ENCODE measurements at places on chromosomes 12 and 14.
A peak's percentile ranks its signal among the peaks of the same experiment; 100 is the strongest.

DNA sequence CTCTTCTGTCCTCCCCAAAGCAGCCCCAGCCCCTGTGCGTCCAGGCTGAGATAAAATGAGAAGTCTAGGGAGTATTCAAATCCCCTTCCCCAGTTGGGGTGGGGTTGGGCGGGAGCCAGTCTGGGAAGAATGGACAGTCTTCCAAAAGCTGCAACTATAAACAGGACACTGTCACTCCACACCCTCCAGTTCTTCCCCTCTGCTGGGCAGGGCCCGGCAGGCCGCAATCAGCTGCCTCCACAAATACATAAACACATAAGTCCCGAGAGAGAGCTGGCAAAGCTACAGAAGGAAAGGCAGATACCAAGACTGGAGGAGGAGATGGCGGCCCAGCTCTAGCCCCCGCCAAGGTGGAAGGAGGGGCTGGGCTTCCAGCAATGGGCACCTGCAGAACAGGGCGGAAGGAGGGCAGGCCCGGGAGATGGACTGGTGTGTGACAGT, 12.7 kb downstream of the LTBP2 start:
- DNase-seq, result no peak

GRCh38 chr12:67661311-67662021, 12.9 kb downstream of the DYRK2 start:
- DNase-seq, result no peak

DNA sequence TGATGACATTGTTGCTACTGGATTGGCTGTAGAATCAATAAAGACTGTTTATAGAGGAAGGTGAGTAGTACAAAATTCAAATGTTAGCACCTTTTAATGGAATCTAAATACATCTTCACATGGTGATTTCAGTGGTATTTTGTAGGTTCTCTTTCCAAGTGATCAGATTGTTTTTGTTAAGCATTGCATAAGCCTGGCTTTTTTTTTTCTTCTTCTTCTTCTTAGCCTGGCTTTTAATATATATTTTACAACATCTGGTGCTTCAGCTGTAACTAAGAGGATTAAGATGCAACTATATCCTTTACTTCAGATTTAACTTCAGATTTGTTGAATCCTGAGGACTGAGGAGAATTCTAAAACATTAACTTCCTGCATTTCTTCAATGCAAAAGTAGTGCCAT, 57.3 kb upstream of the ATF1 start:
- DNase-seq, result no peak

GRCh38 chr12:130192642-130193345, 30.5 kb downstream of the FZD10 start:
- peak; percentile 35 for DNase-seq

GRCh38 chr12:104704224-104704779, 247.6 kb downstream of the CHST11 start:
- no peak for DNase-seq

DNA sequence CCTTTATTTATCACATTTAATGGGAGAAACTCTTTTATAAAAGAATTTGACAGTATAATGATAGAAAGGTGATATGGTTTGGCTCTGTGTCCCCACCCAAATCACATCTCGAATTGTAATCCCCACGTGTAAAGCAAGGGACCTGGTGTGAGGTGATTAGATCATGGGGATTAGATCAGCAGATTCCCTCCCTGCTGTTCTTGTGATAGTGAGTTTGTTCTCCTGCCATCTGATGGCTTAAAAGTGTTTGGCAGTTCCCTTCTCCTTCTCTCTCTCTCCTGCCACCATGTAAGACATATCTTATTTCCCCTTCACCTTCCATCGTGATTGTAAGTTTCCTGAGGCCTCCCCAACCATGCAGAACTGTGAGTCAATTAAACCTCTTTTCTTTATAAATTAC, 1110.3 kb downstream of the FLRT2 start:
- DNase-seq, result no peak

- DNase-seq, result no peak
These were observed 2.1 kb upstream of the FOXG1 start for GRCh38 chr14:28764257-28765160.

DNA sequence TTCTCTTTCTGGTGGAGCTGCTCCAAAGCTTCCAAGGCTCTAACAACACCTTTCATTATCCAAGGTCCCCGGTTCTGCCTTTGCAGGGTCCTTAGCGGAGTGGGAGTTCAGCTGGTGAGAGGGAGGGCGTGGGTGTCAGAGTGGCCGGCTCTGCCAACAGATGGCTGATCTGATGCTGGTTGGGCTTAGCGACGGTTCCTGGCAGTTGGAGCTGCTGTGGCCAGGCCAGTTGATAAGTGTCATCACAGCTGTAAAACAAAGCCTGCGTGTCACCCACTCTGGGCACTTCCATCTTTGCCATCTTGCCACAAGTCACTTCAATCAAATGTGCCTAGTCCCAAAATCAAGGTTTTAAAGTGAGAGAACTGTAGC, 36.3 kb downstream of the RIN3 start:
- DNase-seq, result peak; percentile 86

DNA sequence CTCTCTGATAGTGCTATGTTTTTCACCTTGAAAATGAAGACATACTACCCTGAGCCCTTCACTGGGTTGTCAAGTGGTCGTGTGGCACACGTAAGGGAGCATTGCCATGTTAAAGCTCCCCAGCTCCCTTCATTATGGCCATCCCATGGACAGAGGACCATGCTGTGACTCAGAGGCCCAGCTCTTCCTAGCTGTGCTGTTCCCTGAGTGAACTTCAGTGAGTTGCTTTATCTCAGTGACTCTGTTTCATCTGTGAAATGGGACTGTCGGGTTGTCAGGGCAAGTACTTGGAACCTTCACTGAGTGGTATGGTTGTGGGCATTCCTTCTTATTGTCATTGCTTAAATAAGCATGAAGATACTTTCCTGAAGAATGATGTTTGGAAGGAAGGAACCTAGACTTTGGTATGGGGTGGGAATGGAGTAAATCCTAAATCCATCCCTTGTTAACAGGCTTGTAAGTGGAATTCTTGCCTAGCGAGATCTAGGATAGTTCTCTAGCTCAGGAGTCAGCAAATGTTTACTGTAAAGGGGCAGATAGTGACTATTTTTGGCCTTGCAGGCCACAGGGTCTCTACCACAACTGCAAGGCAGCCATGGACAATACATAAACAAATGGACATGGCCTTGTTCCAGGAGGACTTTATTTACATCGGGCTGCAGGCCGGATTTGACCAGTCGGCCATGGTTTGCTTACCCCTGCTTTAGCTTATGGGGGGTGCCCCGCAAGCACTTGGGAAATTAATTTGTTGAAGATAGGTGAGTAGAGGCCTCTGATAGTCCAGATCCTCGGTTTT, 283.5 kb downstream of the ZFP36L1 start:
- DNase-seq, result no peak

DNA sequence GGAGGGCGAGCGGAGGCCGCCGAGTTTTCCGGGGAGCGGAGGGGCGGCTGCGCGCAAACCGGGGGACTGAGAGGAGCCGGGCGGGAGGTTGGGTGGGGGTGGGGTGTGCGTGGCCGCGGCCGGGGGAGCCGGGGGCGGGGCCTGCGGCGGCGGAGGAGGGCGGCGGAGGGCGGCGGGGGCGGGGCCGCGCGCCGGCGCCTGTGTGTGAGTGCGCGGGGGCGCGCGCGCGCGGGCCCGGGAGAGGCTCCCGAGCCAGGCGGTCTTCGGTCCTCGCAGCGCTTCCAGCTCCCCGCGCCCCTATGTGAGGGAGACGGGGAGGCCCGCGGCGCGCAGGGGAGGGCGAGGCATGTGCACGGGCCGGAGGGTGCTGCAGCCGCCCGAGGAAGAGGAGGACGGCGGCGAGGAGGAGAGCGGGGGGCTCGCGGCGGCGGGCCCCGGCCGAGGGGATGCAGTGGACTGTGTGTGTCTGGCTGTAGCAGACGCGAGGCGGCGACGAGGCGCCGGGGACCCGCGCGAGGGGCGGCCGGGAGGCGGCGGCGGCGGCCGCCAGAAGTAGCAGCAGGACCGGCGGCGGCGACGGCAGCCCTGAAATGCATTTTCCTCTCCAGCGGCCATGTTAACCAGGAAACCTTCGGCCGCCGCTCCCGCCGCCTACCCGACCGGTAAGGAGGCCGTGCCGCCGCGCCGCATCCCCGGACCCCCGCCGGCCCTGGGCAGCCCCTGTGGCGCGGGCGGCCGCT, at the start of gene DYRK2:
DYRK2 (plus strand) TSS at position 225 of the 740 bp plus-strand sequence; CDS start at position 614, 389 bp downstream.
- DNase-seq, result peak; percentile 90

GRCh38 chr14:86852530-86852929, 1140.5 kb downstream of the GALC start:
- DNase-seq, result no peak

DNA sequence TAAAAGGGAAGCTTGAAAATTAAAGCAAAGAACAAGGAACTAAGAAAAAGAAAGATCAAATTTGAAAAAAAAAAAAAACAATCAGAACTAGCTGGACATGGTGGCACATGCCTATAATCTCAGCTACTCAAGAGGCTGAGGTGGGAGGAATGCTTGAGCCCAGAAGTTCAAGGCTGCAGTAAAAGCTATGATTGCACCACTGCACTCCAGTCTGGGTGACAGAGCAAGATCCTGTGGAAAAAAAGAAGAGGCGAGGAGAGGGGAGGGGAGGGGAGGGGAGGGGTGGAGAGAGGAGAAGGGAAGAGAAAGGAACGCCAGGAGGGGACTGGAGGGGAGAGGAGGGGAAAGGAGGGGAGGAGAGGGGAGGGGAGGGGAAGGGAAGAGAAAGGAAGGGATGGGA, 43.0 kb downstream of the EEA1 start:
- DNase-seq, result no peak

DNA sequence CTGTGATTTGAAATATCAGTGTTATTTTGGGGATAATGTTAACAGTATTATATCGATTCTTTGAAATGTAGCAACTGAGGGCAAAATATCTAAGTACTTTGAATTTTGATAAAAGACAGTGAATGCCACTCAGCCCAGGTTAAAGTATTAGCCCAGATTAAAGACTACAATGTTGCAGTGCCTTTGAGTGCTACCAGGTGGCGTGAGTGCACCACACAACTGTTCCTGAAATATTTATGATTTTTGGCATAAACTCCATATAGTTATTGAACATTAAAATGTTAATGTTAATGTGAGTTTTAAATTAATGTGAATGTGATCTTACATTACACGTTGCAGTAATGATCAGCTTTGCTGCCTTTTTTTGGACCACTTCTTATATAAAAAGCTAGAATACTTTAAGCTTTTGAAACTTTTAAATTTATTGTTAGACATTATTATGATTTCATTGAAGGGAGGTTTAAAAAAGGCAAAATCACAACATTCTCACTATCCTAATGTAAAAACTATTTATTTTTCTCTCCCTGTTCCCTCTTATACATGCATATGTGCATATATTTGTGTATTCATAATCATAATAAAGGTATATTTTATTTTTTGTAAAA, 22.5 kb downstream of the MRPS35 start:
- no peak for DNase-seq

DNA sequence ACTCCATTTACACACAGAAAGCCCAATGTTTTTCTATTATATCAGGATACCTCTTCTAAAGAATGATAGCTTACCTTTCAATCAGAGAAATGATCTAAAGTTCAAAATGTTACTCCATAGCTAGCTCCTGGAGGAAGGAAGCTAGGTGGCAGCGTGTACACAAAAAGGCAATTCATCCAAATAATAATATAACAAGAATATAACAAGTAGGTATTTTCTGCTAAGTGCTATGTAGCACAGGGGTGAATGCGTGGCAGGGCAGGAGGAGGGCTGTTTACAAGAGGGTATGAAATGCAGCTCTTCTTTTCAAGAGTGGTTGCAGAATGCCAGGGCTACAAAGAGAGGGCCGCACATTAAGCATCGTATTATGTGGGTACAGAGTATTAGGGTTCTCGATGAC, 663 bp upstream of the SNAPC1 start:
- DNase-seq, result no peak

GRCh38 chr12:41795051-41795600, 349.5 kb downstream of the GXYLT1 start:
- no peak for DNase-seq

GRCh38 chr12:22978962-22979361, 354.0 kb downstream of the ETNK1 start:
- DNase-seq, result no peak

GRCh38 chr12:3752741-3753486, at the start of gene CRACR2A:
Gene CRACR2A (minus strand): TSS chr12:3753109. CDS start chr12:3696999, 56,110 bp downstream.
- peak; percentile 80 for DNase-seq

DNA sequence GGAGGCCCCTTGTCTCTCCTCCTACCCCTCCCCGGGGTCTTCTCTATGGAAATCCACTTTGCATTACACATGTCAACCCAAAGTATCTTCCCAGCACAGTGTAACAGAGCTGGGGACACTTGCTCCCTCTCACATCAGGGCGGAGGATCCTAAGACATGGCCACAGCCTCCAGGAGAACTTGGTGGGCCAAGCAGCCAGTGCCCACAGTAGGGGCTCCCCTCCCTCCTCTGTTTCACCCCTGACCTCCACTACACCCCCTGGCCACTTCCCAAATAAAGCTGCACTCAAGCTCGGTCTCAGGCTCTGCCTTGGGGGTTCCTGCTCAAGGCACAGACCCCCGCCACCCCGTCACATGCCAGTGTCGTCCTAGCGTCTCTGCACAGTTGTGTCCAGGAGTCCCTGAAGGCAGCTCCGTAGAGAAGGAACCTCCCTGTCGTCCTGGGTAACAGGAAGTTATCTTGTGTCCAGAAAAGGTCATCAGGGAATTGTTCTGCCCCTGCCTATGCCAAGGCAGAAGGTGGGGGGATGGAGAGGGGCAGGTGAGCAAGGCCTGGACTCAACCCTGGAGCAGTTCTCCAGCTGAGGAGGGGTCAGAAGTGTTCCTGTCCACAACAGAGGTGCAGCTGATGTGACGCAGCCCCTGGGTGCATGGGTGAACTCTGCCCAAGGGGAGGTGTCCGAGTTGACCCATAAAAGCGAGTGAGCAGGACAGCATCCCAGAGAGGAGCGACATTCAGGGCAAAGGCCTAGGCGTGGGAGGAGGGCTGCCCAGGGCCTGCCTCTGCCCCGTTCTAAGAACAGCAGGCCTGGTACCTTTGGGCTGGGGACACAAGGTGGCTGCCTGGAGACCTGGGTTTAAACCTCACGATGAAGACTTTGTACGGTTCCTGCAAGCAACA, 25.5 kb downstream of the DIO3 start:
- DNase-seq, result no peak

GRCh38 chr14:64696355-64696857, 7.8 kb upstream of the PLEKHG3 start:
- no peak for DNase-seq

- DNase-seq, result no peak
These were observed 440.1 kb upstream of the FAR2 start for GRCh38 chr12:28708918-28709371.

DNA sequence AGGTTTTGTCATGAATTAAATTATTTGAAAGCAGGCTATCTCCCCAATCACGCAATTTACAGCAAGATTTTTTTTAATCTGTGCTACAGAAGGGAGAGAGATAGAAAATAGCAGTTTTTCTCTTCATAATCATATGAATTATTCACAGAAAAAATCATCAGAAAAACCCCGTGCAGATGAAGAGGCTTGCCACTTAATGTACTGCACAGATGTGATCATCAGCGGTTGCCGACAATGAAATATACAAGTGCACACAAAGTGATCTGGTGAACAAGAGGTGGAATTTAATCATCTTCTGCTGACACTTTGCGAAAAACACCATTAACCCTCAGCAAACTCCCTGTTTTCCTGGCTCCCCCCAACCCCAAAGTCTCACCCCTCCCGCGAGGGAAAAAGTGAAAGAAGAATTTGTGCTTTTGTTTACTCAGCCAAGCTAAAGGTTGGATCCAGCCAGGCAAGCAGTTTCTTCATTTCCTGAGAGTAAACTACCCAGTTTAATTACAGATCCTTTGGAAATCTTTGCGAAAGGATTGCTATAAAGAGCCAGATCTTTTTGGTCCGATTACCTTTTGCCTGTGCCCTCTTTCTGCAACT, 3.1 kb upstream of the LMO3 start:
- no peak for DNase-seq

All from sigmoid colon (tissue), 7 donors.